ENCODE measurements at places on chromosomes 3 and 15. TPM values are rescaled to one million over a fixed set of nuclear protein-coding genes. Genes with fewer than 3 reads are reported as not detected.

DOCK3 gene
- 0.29 TPM for total RNA-seq

- H3K4me1 ChIP-seq = no peaks in the 10 kb centered on the region
- H3K27ac ChIP-seq = no peak overlapping the region
- H3K4me3 ChIP-seq = no peak overlapping the region
These were observed 386.7 kb downstream of the UNC13C start for GRCh38 chr15:54364961-54365360.

GRCh38 chr15:100878130-100878529 lies 1.5 kb upstream of the ALDH1A3 start:
- no peak for DNase-seq
- H3K27me3 ChIP-seq = no peaks in the 10 kb centered on the region
- H3K27ac ChIP-seq = no peak overlapping the region

TMPRSS7 gene
- not detected for total RNA-seq

- H3K36me3 ChIP-seq = no peaks in the 10 kb centered on the region
- no peaks in the 10 kb centered on the region for H3K27me3 ChIP-seq
- H3K4me3 ChIP-seq = no peak overlapping the region
- no peaks in the 10 kb centered on the region for H3K4me1 ChIP-seq
- DNase-seq = no peak
These were observed 243.9 kb downstream of the OPA1 start for GRCh38 chr3:193836918-193837317.

- H3K27me3 ChIP-seq = no peaks in the 10 kb centered on the region
- H3K4me3 ChIP-seq = no peak overlapping the region
- no peaks in the 10 kb centered on the region for H3K36me3 ChIP-seq
- no peaks in the 10 kb centered on the region for H3K4me1 ChIP-seq
- no peak overlapping the region for H3K27ac ChIP-seq
These were observed 199.4 kb downstream of the KCNH8 start for GRCh38 chr3:19347671-19348070.

All from uterus (tissue), 4 donors.